ENCODE measurements at places on chromosomes 1 and 21.

GRCh38 chr1:150969626-150970025 is 5.0 kb downstream of the CERS2 start:
- no peak for DNase-seq

DNA sequence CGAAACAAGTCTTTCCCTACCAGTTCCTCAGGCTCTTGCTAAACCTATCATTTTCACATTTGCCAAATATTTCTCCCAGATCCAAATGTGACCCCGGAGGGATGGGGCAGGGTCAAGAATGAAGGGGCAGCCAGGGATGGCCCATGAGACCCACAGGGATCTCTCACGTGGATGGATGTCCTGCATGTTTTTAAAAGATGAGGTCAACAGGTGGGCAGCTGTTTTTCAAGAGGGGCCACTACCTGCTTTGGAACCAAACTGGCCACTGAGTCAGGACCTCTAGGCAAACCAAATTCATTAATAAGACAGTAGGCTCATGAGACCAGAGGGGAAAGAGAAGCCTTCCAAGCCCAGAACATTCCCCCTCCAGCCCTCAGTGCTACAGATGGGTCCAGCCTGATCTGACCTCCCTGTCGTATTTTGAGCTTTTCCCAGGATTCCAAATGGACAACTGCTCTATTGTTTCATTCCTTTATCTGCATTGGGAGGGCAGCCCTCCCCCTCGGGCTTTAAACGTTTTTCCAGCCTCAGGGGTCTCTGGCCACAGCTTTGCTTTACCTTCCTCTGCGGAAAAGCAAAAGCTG is 252.5 kb upstream of the IRF2BP2 start:
- no peak for DNase-seq

GRCh38 chr1:78005755-78006154 is 1.0 kb downstream of the DNAJB4 start:
- no peak for DNase-seq

- no peak for DNase-seq
Measured at GRCh38 chr21:44710756-44711326, 531 bp downstream of the TSPEAR start.

DNA sequence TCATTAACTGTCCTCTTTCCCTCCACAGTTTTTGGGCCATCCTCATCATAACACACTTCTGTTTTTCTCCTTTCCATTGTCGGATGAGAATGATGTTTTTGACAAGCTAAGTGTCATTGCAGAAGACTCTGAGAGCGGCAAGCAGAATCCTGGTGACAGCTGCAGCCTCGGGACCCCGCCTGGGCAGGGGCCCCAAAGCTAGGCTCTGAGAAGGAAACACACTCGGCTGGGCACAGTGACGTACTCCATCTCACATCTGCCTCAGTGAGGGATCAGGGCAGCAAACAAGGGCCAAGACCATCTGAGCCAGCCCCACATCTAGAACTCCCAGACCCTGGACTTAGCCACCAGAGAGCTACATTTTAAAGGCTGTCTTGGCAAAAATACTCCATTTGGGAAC is 28.6 kb upstream of the IFNAR1 start:
- DNase-seq = no peak

GRCh38 chr1:29634746-29635335 is 398.5 kb downstream of the PTPRU start:
- no peak for DNase-seq

DNA sequence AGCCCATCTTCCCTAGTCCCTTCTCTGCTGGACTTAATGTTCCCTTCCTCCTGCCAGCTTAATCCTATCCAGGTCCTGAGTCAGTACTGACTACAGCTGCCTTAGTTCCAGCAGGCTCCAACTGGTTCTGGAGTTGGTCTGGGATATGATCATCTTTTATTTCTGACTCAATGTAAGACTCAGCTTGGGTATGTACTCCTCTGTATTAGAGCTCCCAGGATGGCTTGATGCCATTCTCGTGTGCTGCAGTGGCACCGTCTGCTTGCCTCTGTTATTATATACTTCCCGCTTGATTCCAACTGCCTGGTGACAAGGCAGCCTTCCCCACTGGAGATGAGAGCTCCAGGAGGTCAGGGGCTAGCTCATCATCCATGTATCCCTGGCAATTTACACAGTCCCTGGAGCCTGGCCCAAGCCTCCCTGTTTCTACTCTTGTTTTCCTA is 164.4 kb upstream of the DPT start:
- DNase-seq = no peak

GRCh38 chr1:201902198-201902597 is 13.5 kb downstream of the SHISA4 start:
- DNase-seq = no peak

- DNase-seq = no peak
Measured at GRCh38 chr1:230260831-230261230, 165.3 kb downstream of the PGBD5 start.

DNA sequence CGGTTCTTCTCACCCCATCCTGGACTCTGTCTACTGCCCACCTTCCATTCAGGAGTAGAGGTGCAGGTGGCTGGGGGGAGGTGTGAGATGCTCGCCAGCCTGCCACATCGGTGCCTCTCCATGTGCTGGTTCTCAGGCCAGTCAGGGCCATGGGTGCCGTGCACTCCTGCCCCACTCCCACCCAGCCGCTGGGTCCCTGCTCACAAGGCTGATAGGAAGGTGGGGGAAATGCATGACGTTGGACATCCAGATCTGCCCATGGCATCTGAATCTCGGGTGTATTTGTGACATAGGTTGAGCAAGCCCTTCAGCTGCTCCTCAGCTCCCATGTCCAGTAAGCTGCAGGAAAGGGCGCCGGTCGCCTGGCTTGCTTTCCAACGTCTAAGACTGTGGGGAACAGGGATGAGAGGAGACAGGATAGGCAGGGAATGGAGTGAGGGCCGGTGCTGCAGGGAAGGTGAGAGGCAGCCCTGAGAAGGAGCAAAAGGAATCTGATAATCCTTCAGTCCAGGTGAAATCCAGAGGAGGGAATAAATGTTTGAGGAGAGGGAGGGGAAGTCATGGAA is 11.8 kb downstream of the S100A7A start:
- no peak for DNase-seq

DNA sequence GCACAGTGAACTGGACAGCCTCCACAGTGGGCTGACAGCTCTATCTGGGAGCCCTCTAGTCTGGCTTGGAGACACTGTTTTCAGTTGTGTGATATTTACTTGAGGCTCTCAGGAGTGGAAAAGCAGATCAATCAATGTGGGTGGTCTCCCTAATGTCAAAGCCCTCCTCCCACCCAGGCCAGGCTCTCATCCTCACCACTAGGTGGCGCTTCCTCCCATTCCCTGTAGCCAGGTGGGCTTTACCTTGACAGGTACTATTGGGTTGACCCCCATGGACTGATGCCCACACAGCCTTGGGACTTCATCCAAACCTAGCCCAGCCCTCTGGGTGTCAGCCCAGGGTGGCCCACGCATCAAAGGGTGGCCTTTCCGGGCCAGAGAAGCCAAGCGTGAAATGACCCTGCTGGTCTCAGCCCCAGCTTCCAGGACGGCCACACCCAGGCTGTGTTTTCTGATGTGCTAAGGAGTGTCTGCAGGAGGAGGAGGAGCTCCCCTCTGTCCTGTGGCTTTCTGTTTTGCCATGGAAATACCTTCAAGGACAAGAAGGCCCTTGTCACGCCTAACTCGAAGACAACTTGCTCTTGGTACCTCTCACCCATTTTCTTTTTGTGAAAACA is 54.0 kb downstream of the CLIC6 start:
- peak; percentile 18 for DNase-seq

GRCh38 chr1:116806245-116806644 is 52.0 kb downstream of the CD2 start:
- no peak for DNase-seq

- DNase-seq = no peak
Measured at GRCh38 chr1:58251430-58252073, 295.0 kb downstream of the OMA1 start.

DNA sequence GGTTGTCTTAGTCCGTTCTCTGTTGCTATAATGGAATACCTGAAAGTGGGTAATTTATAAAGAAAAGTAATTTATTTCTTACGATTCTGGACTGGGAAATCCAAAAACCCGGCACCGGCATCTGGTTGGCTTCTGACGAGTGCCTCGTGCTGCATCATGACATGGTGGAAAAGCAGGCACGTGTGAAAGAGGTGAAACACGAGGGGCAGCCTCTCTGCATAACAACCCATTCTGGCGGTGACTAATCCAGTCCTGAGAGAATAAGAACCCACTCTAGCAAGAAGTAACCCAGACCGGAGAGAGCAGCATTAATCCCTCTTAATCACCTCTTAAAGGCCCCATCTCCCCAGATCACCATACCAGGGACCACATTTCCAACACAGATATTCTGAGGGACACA is 2.7 kb upstream of the EDEM3 start:
- no peak for DNase-seq

DNA sequence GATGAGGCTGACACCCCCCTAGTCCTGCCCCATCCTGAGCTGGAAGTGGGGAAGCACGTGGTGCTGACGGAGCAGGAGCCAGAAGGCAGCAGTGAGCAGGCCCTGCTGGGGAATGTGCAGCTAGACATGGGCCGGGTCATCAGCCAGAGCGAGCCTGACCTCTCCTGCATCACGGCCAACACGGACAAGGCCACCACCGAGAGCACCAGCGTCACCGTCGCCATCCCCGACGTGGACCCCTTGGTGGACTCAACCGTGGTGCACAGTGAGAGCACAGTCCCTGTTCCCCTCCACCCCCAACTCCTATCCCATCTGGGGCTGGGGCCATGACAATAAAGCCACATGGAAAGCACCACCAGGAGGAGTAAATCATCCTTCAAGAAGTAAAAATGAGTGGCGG is 250.2 kb downstream of the CACNA1E start:
- DNase-seq = no peak

DNA sequence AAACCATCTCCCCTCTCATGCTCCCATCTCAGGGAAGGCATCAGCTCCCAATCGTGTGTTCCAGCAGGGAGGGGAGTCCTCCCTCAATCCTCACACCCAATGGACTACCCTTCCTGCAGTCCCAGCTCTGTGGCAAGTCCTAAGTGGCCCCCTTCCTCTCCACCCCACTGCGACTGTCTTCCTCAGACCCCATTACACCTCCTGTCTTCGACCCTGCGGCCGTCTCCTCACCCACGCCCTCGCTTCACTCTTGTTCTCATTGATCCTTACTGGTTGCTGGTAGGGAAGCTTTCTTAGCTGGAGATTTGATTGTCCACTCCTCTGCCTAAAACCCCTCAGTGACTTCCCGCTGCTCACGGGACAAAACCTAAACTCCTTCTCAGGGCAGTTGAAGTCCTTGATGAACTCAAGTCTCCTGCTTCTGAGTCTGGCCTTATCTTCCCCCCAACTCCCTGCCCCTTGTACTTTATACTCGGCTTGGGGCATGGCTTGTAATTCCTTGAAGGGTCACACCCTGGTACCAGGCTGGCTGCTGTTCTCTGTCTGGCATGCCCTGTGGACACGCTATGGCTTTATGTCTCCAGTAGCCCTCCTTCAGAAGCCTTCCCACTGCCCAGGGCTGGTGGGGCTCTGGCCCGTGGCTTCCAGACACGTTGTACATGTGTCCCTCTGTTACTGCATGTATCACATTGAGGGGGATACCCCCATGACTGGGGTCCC is 2.3 kb upstream of the EPS8L3 start:
- no peak for DNase-seq

DNA sequence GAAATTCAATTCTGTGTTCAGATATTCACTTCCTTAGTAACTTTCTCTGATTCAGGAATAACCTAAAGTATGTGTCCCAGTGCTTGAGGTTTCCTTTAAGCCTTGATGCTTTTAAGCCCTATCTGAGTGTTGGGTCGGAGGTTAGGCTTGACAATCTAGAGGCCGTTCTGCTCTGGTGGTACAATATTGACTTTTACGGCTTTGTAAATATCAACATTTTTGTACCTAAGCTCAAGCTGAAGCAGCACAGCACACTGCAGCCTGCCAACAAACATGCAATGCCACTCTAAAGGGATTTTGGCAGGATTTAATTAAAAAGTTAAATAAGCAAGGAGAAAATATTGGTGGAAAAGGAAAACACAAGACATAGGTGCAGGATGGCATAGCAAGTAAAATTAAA is 279.2 kb downstream of the NEGR1 start:
- no peak for DNase-seq

DNA sequence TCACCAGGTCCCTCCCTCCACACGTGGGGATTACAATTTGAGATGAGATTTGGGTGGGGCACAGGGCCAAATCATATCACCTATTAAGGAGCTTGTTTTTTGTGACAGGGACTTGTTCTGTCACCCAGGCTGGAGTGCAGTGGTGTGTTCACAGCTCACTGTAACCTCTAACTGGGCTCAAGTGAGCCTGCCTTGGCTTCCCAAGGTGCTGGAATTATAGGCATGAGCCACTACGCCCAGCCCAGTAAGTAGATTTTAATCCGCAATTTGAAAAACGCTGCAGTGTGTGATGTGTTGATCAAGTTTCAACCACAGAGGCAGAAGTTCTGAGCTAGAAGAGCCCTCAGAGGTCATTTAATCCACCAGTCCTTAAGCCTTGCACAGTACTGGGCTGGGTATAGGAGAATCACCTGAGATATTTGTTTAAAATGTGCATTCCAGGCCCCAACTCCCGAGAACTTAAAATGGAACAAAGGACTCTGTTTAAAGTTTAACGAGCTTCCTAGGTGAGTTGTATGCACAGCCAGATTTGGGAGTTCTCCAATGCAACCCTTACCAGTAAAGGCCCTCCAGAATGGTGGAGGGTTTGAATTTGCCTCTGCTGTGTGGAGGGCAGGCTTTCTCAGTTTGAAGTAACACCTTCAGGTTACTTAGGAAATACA is 13.4 kb downstream of the RPL11 start:
- DNase-seq = no peak

GRCh38 chr1:170511038-170511437 is 20.9 kb upstream of the GORAB start:
- no peak for DNase-seq

DNA sequence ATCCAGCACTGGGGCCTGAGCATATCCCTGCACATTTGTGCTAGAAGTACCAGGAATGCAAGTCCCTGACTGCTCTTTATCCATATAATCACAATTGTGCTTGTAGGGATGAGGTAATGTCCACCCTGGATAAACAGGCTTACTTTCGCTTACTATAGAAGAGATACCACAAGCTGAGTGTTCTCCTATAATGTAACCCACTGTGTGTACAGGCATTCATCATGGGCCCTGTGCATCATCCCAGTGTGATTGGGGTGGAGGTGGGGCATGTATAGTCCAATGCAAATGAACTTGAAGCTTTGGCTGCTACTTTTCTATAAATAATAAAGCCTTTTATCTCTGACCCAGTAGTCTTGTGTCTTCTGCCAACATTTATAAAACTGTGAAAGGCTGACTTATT is 69.3 kb downstream of the MAN1A2 start:
- no peak for DNase-seq

GRCh38 chr1:110123224-110123623 is 11.0 kb downstream of the UBL4B start:
- DNase-seq = no peak

DNA sequence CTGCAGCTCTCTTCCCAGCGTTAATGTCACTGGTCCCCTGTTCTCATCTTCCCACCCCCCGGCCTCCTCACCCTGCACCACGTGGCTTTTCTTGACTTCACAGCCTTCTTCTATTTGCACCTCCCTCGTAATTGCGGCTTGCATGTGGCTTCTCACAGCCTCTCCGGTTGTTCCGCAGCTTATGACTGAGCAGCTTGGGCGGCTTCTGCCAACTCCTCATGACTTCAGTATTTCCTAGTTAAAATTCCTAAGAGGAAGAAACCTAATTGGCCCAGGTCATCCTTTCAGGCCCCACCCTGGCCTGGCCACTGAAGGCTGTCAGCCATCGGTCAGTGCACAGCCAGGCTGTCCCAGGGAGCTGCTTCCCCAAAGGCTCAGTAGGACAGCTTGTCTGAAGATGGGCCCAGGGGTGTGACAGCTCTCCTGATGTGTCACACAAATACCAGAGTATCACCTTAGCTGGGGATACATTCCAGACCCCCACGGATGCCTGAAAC is 8.6 kb upstream of the RERE start:
- DNase-seq = no peak
